GM20000 (cell line): ENCODE measurements at places on chromosomes 2 and 18.
A peak's percentile ranks its signal among the peaks of the same experiment; 100 is the strongest.

DNA sequence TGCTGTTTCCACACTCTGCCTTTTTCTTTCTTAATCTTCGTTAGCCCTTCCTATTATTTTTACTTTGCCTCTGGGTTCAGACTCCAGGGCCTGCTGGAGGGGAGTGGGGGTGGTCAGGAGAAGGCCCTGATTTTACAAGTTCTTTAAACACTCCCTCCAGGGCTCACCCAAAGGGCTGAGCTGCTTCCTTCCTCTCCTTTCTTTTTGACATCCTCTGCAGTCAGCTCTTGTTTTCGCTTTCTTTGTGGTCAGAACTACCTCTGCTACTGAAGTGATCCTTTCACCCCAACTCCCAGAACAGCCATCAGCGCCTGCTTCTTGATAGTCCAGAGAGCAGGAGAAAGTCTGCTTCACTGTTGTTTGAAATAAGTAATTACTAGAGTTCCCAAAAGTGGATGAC lies 925.7 kb downstream of the EPHA4 start:
- peak; percentile 4 for DNase-seq

DNA sequence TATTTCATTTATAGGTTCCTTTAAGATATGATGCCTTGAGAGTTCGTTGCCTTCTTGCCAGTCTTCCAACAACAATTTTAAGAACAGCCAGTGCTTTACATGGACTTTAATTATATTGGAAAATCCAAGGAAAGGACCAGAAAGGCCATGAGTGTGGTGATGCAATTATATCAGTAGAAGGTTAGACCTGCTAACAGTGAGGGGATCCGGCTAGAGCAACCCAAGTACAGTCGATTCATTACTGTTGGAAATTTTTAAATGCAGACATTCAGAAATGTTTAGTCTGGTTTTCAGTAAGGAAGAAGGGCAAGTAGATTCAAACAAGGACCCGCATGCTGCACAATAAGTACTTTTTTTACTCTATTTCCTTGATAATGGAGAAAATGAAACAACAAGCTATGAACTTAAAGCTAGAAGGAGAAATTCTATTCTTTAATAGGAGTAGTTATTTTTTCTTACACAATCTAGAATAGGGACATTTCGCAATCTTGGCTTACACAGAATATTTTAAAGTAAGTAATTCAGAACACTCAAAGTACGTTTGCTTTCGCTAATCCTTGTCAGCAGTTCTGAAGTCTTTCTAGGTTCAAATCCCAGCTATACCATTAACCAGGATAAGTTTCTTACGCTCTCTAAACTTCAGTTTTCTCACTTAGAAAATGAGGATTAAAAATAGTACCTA lies 405.5 kb downstream of the MEIS1 start:
- no peak for DNase-seq

- DNase-seq, result no peak
These were observed 1169.3 kb upstream of the DDX18 start for GRCh38 chr2:116645155-116645554.

GRCh38 chr2:136167721-136168475 lies 49.9 kb upstream of the CXCR4 start:
- no peak for DNase-seq

DNA sequence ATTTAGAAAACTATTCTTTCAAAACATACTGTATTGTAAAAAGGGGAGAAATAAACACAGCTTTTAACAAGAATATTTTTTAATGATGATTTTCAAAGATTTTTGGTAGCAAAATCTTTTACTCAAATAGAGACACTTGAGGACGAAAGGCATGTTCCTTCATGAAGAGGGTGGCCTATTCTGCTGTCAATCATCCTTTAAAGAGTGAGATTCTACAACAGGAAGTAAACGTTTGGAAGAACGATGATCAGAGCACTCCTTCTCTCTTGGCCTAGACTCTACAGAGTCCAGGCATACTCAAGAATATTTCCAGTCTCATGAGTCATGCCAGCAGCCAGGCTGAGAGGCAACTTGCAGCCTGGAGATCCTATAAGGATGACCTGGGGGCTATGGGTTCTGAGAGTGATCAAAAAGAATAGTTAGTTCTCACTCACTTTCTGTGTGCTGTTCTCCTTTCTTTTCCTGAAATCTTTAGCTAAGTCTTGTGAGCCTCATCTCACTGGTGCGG lies 62.4 kb upstream of the TCF4 start:
- no peak for DNase-seq

- DNase-seq, result no peak
These were observed 41.4 kb downstream of the IL1R2 start for GRCh38 chr2:102033031-102033749.

DNA sequence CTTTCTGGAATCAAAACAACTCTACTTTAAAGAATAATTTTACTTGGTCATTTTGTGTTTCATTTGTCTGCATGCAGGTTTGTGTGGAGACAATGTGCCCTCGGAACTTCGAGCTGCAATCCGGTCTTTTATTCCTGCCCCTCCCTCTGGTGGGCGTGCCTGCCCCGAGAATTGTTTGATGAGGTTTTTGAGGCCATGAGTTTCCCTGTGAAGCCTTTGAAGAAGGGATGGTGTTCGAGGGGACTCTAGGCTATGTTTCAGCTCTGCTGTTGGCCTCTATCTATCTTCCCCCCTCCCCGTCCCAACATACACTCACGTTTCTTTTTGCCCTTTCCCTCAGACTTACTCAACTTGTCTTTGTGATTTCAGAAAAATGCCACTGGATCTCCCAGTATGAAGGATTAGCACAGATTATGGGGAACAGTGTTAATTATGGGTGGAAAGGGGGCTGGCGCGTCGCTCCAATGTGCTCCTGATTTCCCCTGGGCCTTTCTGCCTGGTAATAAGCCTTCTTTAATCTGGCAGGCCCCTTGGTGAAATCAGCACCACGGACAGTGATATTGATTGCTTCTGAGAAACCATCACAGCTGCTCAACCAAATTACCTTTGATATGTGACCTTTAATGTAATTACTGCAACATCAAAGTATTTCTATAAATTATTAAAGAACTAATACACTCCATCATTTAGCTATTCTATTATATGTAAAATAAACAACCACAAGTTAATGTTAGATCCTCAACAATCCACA lies 82.2 kb downstream of the CELF4 start:
- DNase-seq, result peak; percentile 35

- DNase-seq, result no peak
These were observed 90.0 kb downstream of the SEPTIN10 start for GRCh38 chr2:109523536-109524361.

GRCh38 chr2:138962686-138963085 lies 182.5 kb upstream of the NXPH2 start:
- no peak for DNase-seq

DNA sequence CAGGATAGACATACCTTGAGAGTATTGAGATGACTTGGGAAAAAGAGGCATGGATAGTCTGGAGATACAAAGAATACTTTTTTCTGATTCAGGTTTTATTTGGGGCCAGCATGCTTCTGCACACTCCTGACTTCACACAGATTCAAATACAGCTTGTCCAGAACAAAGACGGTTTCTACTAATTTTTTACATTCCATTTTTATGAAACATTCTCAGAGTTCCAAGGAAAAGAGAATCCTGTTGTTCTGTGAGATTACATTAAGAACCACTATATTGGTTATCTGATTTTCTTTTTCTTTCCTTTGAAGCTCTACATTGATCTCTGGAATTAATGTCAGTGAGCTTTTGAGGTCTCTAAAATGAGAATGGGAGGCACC lies 41.0 kb downstream of the PTPRM start:
- no peak for DNase-seq

- DNase-seq, result no peak
These were observed 2.3 kb upstream of the CTIF start for GRCh38 chr18:48536516-48536915.

DNA sequence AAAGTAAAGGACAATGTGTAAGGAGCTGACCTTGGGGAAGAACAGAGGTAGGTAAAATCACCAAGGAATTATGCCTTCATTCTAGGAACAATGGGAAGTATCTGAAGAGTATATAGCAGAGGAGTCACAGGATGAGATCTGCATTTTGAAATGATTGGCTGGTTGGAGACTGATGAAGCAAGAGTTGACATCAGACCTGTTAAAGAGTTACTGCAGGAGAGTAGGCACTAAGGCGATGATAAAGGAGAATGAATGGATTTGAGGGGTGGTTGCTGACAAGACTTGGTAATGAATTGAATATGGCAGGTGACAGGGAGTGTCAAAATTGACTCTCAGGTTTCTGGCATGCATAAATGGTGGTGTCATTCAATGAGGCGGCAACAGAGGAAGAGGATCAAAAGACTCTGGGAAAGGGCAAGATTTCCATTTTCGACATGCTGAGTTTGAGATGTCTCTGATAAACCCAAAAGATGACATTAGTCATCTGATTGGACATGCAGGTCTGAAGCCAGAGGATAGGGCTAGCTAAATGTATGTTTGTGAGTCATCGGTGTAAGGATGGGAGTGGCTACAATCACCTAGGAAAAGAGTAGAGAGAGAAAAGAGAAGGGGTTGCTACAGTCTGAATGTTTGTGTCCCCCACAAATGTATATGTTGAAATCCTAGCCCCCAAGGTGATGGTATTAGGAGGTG lies 236.5 kb downstream of the DYM start:
- DNase-seq, result no peak

GRCh38 chr2:187079901-187080300 lies 230.9 kb upstream of the ZSWIM2 start:
- DNase-seq, result no peak

GRCh38 chr18:76824754-76825153 lies 2.4 kb downstream of the ZNF236 start:
- DNase-seq, result no peak

DNA sequence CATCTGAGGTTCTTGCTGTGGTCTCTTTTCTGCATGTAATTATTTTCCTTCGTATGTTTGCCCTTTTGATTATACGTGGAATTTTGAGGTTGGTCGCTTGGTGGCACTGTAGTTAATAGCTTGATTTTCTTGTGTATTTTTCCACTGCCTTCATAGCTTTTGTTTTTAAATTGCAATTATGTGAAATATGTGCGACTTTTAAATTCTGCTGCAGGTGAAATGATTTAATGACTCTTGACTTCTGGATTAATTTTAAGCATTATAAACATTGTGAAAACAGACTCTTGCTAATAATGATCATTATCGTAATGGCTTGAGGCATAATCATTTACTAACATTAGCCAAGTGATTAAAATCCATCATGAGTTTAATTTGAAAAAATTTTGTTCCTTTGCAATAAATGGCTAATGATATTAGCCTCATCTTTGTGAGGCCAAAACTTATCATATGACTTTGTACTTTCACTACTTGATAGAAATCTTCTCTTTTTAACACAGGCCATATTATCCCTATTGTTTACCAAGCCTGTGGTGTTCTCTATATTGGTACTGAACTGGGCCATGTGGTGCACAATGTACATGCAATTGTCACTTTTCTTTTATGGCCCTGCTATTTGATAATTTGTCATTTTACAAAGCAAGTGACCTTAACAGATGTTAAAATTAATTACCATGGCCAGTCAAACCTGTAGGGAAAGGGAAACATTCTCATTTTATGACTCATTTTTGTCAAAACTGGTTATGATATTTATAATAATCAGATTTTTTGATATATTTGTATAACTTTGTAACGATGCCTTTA lies 62.8 kb upstream of the NEUROD1 start:
- peak; percentile 37 for DNase-seq

DNA sequence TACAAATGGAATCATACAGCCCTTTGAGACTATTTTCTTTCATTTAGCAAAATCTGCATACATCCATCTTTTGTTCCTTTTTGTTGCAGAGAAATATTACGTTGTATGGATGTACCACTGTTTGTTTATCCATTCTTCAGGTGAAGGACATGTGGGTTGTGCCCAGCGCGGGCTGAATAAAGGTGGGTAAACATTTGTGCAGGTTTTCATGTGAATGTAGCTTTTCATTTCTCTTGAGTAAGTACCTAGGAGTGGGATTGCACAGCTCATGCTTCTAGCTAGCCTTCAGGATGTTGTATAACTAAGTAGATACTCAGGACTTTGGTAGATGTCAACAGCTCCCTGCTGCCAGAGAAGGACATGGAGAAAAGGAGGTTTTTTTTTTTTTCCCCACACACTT lies 50.6 kb upstream of the SPRED2 start:
- DNase-seq, result no peak
